Right lung (tissue), 10 donors: ENCODE measurements at places on chromosomes 16 and 17.

- no peak for DNase-seq
Observed at GRCh38 chr17:1177016-1177700, 2.6 kb downstream of the ABR start.

DNA sequence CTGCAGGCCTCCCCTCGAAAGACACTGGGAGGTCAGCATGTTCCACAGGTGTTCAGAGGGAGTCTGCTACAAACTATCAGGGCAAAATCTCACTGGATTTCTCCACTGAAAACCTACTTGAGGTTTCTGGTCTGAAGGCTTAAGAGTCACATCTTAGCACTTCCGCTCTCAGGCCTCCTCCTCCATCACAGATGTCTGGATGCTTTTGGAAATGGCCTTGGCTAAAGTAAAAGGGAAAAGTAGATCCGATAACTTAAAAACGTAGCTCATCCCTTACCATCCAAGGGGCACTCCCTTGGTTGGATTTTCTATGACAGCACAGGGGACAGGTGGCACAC is 14.4 kb downstream of the GINS2 start:
- DNase-seq = no peak

DNA sequence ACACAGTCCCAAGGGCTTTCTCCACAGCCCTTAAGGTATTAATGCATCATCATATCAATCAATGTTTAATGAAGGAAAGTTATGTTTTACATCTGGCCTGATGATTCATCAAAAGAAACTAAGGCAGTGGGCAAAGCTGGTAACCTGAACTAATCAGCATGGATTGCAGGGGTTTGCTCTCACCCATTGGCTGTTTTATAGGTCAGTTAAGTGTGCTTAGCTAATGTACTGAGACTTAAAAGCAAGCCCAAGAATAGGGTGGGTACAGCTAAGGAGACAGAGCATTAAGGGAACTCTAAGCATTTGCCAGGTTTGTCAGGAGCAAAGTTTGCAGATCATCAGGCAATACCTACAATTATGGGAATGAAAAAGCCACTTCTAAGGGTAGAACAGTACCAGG is 1247.6 kb downstream of the CDH8 start:
- DNase-seq = no peak

GRCh38 chr17:15453246-15453645 is 14.2 kb downstream of the CDRT4 start:
- DNase-seq = no peak

GRCh38 chr17:57021226-57021940 is 43.5 kb downstream of the SCPEP1 start:
- no peak for DNase-seq

GRCh38 chr16:29710227-29711219 is 31.5 kb downstream of the QPRT start:
- no peak for DNase-seq

- no peak for DNase-seq
Observed at GRCh38 chr17:78506454-78507309, 70.5 kb downstream of the DNAH17 start.

DNA sequence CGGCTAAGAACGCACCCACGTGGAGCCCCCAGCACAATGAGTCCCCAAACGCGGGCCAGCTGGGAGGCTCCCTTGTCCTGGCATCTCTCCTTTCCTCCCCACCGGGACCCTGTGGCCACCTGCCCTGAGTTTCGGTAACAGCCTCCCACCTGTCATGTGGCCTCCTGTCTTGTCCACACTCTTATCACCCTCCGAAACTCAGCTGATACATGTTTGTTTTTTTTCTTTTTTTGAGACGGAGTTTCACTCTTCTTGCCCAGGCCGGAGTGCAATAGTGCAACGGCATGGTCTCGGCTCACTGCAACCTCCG is 105.7 kb upstream of the CREBBP start:
- no peak for DNase-seq

DNA sequence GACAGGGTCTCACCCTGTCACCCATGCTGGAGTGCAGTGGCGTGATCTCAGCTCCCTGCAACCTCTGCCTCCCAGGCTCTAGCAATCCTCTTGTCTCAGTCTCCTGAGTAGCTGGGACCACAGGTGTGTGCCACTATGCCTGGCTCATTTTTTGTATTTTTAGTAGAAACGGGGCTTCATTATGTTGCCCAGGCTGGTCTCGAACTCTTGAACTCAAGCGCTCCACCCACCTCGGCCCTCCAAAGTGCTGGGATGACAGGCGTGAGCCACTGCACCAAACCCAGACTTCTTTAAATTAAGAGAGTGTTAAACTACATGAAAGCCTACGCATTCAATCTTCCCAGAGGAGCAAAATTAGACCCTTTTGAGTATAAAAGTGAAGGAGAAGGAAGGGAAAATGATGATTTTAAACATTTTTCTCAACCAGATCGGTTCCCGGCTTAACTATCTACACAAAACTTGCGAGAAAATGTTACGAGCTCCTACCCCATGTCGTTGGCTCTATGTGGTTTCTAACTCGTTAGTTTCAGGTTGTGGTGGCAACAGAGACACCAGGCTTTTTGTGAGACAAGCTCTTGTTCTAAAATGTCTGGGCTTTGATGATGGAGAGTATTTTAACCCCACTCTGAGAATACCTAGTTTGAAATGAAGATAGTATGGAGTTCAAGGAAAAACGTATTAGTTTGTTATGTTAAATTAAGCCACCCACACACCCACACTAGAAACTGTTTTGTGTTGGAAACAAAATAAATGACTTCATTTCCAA is 26.3 kb downstream of the STAT5B start:
- DNase-seq = no peak

DNA sequence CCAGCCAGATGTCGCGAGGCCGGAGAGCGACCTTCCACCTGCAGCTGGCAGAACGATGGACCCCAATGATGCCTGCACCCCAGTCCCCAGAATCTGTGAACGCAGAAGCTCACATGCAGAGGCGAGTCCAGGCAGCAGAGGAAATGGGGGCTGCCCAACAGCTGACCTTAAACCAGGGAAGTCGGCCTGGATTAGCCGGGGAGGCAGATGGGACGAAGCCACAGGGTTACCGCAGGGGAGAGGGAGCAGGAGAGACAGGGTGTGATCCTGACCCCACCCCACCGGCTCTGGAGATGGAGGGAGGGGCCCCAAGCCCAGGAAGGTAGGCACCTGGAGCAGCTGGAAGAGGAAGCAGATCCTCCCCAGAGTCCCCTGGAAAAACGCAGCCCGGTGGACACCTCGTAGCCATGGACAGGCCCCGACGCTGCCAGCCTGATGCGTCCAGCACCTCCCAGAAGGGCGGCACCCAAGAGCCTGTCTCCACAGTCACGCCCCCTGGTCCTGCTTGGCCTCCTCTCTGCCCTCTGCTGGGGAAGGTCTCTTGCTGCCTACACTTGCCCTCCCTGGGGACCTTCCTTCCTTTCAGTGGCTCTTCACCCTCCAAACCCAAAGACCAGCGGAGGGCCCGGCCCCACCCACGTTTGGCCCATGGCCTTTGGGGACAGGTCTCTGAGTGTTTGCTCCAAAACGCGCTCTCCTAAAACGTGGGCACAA is 37.3 kb downstream of the PIEZO1 start:
- no peak for DNase-seq

DNA sequence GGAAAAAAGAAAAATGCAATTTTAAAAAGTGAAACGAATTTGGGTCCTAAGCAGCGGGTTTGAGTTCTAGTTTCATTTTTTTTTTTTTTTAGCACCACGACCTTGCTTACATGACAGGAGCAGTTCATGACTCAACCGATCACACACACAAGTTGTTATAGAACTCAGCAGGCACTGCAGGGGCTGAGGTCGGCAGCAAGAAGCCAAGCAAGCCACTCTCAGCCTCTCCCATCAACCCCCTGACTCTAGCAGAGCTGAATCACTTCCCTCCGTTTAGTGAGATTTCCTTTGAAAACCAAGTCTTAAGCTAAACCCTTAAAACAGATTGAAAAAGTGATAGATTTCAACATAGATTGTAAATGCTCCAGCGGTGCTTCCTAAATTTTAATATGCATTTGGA is 520.8 kb downstream of the HAPSTR1 start:
- no peak for DNase-seq

DNA sequence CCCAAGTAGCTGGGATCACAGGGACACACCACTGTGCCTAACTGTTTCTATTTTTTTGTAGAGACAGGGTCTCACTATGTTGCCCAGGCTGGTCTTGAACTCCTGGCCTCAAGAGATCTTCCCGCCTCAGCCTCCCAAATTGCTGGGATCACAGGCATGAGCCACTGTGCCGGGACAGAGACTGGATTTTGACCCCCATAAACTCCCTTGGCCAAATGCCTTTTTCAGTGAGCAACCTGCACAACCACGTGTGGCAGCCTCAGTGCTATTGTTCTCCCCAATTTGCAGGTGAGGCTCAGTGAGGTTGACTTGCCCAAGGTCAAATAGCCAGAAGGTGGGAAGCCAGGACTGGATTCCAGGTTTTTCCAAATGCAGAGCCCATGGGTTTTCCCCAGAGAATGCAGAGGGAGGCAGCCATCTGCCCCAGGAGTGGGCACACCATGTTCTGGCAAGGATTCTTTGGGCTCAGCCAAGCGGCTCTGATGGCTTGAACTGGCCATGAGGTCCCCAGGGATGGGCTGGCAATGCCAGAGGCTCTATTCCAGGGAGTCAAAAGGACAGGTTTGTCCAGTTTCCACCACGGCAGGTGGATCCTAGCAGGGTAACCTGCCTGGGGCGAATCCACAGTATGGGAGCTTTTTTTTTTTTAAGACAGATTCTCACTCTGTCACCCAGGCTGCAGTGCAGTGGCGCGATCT is 1.8 kb downstream of the IL27 start:
- DNase-seq = no peak

DNA sequence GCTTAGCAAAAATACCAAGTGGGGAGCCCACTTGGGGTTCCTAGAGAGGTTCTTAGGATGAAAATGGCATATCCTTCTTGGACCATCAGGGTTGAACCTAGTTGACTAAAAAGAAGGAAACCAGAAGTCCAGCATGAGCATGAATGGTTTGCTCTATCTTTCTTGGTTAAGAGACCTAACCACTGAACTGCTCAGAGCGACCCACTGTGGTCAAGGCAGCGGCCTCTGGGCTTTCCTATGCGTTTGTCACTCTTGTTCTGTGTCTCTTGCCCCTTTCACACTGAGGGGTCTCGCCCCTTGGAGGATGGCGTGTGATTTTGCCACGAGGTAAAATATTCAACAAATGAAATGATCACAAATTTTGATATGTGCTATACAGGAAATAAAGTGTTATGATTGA is 526 bp upstream of the BORCS6 start:
- no peak for DNase-seq

DNA sequence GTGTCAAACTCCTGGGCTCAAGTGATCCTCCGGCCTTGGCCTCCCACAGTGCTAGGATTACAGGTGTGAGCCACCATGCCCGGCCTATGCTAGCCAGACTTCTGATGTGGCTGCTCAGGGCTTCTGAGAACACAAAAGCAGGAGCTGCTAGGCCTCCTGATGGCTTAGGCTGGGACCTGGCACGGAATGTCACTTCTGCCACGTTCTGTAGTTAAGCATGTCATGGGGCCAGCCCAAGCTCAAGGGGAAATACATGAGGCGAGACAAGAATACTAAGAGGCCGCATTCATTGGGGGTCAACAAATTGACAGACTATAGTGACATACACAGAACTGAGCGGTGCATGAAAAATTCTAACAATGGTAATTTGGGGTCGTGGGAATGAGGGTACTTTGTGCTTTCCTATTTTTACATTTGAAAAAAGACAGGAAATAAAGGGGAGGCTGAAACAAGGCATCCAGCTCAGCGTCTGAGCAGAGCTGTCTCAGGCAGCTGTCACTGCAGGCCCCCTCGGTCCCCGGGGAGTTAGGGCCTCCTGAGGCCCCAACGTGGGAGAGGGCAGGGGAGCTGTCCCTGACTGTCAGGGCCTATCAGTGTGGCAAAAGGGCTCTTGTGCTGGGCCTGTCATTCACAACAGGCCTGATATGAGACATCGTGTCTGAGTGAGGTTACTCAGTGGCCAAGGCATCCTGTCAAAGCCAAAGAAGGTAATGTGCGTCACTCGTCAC is 26.4 kb downstream of the CFAP20 start:
- no peak for DNase-seq

GRCh38 chr16:1709356-1709755 is 3.4 kb downstream of the MAPK8IP3 start:
- DNase-seq = no peak

DNA sequence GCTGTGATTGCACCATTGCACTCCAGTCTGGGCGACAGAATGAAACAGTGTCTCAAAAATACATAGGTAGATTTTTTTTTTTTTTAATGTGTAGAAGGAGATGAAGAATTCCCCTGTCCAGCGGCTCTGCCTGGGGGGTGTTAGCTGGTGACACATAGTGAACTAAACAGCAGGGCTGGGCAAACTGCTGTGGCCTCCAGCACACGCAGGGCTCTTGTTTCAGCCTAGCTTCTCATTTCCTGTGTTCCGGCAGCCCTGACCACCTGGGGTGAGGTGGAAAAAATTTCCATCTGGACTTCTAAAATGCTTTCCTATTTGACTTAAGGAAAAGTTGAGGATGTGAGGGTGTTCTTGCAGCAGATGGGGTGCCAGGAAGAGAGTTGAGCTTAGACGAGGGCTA is 33.3 kb upstream of the RGS9 start:
- no peak for DNase-seq

GRCh38 chr16:2366660-2367309 is 26.3 kb upstream of the ABCA3 start:
- no peak for DNase-seq

GRCh38 chr16:67989322-67990017 is 9.2 kb upstream of the DPEP3 start:
- DNase-seq = no peak

DNA sequence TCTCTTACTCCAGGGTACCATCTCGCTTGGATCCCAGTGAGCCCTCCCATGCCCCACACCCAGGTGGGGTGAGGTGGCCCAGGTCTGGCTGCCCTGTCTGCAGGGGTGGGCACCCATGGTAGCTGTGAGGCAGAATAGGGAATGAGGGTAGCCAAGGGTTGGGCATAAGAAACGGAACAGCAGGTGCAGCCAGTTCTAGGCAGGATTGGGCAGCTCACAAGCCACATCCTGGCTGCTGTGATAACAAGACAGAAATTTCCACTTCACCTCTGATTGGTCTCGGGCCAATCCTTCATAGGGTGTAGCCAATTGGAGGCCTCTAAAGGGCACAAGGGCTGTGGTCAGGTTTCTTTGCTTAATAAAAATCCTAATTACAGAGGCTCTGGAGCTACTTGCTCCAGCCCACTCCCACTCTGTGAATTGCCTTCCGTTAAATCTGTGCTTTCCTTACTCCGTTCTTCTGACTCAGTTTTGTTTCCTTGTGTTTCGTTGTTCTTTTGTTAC is 1.5 kb upstream of the ARHGDIG start:
- DNase-seq = peak; percentile 27

- DNase-seq = no peak
Observed at GRCh38 chr17:56661906-56662305, 68.4 kb downstream of the NOG start.
